Nucleus accumbens (tissue), 56 donors: ENCODE measurements at places on chromosomes 7 and 10.
A peak's percentile ranks its signal among the peaks of the same experiment; 100 is the strongest.

- DNase-seq: no peak
These were observed 257.5 kb downstream of the IPMK start for GRCh38 chr10:58010073-58010702.

DNA sequence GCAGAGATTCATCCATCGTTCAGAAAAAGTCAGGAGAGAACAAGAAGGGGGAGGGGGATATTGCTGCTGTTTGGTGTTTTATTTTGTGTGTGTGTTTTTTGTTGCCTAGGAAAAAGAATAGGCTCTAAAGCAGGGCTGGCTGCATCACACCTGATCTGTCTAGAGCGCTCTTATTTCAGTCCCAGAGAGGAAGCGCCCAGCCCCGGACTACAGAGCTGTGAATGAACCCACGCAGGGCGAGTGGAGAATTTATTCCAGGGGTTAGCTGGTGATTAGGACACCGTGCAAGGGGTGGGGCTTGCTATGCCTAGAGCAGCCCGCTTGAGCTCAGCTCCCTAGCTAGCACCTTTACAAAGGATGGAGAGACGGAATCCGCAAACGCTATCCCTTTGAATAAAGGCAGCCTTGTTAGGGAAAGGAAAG is 621 bp upstream of the FAM13C start:
- DNase-seq: peak; percentile 31

- DNase-seq: no peak
These were observed 48.7 kb downstream of the NAMPT start for GRCh38 chr7:106236065-106236464.

DNA sequence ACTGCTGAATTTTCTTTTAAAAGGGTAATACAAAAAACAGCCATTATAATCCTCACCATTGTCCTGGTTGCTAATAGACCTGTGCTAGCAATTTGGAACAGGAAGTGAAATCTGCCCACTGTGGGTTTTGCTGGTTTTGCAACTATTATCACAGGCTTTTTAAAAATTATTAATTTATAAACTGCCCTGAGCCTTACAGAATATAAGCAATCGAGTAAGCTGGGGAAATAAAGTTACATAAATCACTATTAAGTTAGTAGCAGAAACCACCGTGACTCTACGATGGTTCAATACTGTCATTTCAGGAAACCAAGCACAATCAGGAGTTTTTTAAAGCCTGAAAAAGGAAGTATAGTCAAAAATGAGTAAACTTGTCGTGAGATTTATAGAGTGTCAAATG is 62.3 kb downstream of the TMEM26 start:
- no peak for DNase-seq

DNA sequence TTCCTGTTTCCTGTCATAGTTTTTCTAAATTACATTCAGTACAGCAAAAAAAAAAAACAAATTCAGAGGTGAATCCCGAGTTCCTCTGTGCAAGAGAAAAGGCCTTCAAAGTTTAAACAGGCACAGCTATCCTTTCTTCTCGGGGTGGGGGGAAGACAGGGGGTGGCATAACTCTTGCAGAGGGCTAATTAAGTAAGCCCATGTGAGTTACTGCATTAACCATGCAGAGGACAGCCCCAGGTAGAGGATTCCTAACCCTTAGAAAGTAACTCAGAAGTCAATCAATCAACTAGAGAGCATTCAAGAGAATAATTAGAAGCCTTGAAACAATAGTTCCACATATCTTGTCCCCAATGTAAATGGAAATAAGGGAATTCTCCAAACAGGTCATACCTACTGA is 170.9 kb downstream of the CSTF2T start:
- no peak for DNase-seq
